ENCODE measurements at places on chromosomes 11 and 22.
A peak's percentile ranks its signal among the peaks of the same experiment; 100 is the strongest.

GRCh38 chr22:42856179-42856864 is 751 bp downstream of the ARFGAP3 start:
- peak; percentile 44 for DNase-seq

GRCh38 chr11:60951904-60952741 is at the start of gene SLC15A3:
SLC15A3 (minus strand) TSS chr11:60952176; CDS start chr11:60951551, 625 bp downstream.
- DNase-seq, result no peak

- no peak for DNase-seq
These were observed 41.6 kb downstream of the F2 start for GRCh38 chr11:46760429-46761128.

- DNase-seq, result no peak
These were observed 32.4 kb downstream of the TMEM225 start for GRCh38 chr11:123853038-123853437.

DNA sequence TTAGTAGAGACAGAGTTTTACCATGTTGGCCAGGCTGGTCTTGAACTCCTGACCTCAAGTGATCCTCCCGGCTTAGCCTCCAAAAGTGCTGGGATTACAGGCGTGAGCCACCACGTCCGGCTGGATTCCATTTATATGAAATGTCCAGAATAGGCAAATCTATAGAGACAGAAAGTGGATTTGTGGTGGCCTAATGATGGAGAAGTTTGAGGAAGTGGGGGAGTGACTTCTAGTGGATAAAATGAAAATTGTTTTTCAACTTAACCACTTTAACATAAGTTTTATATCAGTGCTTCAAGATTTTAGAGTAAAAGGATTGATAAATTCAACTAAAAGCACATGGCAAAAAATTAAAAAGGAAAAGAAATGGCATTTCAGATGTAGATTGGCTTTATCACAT is 66.2 kb downstream of the HIPK3 start:
- no peak for DNase-seq

- DNase-seq, result no peak
These were observed 480 bp downstream of the PLEKHA7 start for GRCh38 chr11:17013548-17014320.

DNA sequence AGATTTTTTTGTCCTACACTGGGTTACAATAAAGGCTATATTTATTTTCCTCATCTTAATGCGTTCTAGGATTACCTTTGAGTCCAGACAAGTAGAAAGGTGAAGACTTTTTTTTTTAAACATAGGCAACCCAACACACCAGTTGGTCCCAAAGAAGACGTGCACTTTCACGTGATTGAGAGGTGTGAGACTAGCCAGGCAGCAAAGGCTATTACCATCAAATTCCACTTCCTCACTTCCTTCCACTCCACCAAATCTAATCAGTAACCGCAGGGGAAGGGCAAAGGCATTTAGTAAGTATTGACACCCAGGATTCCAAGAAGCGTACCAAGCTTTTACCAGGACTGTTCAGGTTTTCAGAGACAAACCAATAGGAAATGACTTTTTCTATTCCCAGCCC is 109.3 kb downstream of the APIP start:
- DNase-seq, result no peak

DNA sequence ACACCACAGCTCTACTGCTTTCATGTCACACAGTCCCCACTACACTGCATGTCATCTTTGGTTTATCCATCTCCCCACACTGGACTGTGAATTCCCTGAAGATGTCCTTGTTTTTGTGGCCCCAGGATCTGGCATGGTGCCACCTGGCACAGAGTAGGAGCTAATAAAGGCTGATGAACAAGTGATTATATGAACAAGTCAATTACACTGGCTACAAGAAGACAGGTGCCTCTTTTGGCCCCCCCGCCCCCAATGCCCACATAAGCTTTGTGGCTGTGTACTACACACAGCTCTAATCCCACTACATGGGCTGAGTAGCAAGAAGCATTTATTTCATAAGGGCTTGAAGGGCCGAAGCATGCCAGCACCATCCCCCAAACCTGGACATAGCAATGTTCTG is 24.7 kb downstream of the PLEKHA7 start:
- DNase-seq, result no peak

DNA sequence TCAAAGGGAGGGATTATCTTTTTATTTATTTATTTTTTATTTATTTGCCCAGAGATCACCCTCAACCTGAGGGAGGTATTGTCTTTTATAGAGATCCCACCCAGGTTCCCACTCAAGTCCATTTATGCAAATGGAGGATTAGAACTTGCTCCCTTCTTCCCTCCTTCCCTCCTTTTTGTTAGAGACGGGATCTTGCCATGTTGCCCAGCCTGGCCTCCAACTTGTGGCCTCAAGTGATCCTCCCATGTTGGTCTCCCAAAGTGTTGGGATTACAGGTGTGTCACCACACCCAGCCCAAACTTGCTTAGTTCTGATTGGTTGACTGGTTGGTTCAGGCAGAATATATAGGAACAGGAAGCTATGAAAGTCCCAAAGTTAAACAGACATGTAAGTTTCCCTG is 51.9 kb downstream of the HIPK3 start:
- no peak for DNase-seq

- DNase-seq, result no peak
These were observed 16.2 kb downstream of the PLEKHB1 start for GRCh38 chr11:73662445-73663157.

DNA sequence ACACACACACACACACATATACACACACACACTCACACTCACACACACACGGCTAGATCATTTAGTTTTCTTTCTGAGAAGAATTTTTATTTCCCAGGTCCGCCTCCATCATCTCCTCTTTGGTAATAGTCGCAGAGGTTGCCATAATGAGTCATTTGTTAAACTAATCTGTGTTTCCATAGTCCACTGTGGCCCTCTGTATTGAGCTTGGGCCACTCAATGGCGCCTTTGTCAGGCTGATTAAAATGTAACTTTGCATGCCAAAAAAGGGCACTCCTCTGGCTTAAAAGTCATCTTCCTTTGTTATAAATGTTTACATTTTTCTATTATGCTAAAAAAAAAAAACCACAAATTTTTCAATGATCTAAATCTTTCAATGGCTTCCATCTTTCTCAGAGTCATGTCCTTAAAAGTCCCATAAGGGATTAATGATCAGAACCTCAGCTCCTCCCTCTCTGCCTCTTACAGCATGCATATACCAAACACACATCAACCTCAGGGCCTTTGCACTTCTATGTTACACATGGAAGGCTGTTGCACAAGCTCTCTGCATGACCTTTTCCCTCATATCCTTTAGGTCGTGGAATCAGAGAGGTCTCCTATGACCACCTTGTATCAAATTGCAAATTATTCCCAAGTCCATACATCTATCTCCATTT is 35.3 kb downstream of the EHF start:
- no peak for DNase-seq

DNA sequence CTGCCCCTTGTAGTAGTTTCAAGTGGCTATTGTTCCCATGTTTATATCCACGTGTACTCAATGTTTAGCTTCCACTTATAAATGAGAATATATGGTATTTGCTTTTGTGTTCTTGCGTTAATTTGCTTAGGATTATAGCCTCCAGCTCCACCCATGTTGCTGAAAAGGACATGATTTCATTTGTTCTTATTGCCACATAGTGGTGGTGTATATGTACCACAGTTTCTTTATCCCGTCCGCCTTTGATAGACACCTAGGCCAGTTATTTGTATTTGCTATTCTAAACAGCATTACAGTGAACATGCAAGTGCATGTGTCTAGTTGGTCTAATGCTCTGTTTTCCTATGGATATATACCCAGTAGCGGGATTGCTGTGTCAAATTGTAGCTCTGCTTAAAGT is 6.8 kb downstream of the OR51B2 start:
- no peak for DNase-seq

DNA sequence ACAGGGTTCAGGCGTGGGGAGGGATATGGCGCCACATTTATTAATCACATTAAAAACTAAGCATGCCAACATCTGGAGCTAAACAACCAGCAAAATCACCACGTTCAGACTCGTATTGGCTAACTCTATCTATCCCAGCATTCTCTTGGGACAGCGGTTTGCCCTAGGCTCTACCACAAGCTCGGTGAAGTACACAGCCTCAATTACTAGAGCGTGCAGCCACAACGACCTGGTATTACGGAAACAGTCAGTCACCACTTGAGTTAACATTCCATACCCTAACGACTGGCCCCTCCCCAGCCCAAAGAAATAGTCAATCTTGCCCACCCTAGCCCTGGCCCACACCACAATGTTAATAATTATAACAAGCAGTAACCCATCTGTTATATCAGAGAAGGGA is 32.1 kb downstream of the APOL5 start:
- DNase-seq, result no peak

DNA sequence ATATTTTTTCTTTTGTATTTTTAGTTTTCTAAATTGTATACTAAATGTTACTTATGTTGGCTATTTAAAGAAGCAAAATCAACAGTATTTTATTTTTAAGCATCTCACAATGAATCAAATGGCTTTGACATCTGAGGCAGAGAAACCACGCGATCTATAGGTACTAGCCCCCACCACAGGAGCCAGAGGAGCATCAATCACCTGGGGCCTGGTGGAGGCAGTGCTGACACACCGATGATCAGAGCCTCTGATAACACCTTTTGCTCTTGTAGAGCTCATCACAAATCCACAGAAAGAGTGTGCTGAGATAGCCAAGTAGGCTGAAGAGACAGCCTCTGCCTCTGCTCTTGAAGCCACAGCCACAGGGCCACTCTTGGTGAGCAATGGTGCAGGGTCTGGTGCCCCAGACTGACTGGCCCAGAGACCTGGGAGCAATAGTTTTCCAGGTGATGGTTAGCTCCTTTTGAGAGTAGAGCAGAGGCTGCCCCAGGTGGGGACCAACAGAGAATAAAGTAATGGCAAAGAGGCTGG is 25.2 kb downstream of the HIRA start:
- no peak for DNase-seq

- DNase-seq, result no peak
These were observed 15.9 kb downstream of the TRIM29 start for GRCh38 chr11:120121914-120122473.

DNA sequence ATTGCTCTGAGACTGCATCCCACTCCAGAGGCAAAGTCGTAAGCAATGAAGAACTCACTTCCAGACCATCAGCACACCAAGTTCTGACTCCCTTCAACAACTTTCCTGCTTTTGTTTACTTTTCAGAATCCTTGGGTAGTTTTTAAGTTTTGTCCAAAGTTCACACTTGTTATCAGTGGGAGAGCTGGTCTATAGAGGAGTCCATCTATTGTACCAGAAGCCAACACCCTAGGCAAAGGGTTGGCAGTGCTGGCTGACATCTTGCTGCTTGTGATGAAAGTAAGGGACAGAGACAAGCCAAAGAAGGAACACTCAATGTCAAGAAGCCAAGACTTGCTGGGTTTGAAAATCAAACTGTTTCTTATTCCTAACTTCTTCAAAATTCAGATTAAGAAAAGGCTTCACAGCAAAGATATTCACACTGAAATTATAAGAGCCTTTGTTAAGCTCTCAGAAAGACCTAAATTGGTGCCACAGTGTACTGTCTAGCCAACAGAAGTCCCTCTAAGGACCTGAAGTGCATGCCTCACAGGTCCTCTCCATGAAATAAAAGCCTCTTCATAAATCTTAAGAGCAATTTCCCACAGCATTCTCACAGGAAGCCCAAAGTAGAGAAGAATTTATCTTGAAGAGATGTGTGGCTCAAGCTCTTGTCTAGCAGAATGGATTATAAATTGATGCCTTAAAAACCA is 21.5 kb upstream of the LINC01488 start:
- DNase-seq, result no peak

- DNase-seq, result no peak
These were observed 5.2 kb downstream of the FXYD2 start for GRCh38 chr11:117819096-117820040.

GRCh38 chr11:67522338-67522737 is 908 bp downstream of the CABP2 start:
- DNase-seq, result no peak

- DNase-seq, result no peak
These were observed 2168.8 kb upstream of the RAG2 start for GRCh38 chr11:38766796-38767195.

All from T follicular helper cell (primary cell).